Natural killer cell treated with Interleukin-12 subunit alpha and Interleukin-12 subunit beta and Interleukin-15 and Interleukin-18, amount 100 ng/mL, for 72 hours (primary cell): ENCODE measurements at places on chromosomes 1 and 21. TPM values are rescaled to one million over a fixed set of nuclear protein-coding genes. Genes with fewer than 3 reads are reported as not detected.
A peak's percentile ranks its signal among the peaks of the same experiment; 100 is the strongest.

DNA sequence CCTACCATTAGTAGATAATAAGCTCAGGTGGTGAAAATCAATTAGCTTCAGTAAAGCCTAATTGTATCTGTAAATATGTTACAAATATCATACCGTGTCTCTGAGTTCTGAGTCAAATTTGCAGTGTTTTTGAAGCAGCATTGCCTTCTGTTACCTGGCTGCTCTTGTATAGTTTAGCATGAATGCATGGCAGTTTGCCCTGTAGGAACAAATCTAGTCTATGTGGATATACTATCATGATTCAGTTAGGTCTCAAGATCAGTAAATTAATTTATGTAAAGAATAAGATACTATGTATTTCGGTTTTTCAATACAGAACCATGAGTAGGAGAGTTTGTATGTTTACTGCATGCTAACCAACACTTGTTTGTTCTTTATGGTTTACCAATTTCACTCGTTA lies 240.6 kb upstream of the C1orf105 start:
- no peak for DNase-seq
- no peak overlapping the region for H3K4me3 ChIP-seq
- H3K27ac ChIP-seq, result peak overlapping the region; percentile 99

DNA sequence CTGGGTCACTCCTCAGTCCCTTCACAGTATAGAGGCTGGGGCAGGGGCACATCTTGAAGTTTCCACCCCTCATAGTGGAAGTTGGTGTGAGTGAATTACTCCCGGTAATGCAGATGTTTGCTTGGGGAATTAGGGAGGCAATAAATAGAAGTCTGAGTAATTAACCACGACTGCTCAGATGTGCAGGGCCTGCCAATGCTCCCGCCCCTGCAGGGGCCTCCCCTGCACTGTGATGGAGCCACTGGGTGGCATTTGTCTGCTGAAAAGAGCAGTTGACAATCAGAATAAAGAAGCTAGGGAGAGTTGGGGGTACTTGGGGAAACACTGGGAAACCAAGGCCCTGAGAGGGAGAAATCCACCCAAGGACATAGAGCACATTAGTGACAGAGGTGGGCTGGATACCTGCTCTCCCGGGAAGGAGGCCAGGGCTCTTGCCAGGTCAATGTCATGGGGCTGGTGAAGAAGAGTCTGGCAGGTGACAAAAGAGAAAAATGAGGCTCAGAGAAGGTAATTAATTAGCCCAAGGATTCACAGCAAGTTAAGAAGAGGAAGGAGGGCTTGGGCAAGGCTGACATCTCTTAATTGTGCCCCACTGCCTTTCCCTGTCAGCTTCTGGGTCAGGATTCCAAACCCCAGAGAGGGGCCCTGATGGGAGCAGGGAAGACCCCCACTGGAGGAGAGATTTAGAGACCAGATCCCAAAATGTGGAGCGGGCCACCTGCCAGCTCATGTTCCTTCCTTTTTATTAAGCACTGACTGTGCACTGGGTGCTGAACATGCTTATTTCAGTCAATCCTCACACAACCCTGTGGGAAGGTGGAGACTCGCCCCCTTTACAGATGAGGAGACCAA lies 436.2 kb downstream of the MATN1 start:
- H3K27ac ChIP-seq, result no peak overlapping the region
- H3K36me3 ChIP-seq, result peaks cover 7% of the 10 kb centered on the region
- no peak overlapping the region for H3K4me3 ChIP-seq
- DNase-seq, result no peak
- H3K4me1 ChIP-seq, result peaks cover 24% of the 10 kb centered on the region
- H3K27me3 ChIP-seq, result peaks cover 12% of the 10 kb centered on the region

GRCh38 chr1:205967554-205968335 lies 24.5 kb upstream of the SLC26A9 start:
- H3K27ac ChIP-seq, result no peak overlapping the region
- H3K4me3 ChIP-seq, result no peak overlapping the region
- DNase-seq, result no peak
- H3K27me3 ChIP-seq, result peaks cover 2% of the 10 kb centered on the region

- H3K27ac ChIP-seq, result no peak overlapping the region
- no peaks in the 10 kb centered on the region for H3K36me3 ChIP-seq
- no peak for DNase-seq
- H3K4me3 ChIP-seq, result no peak overlapping the region
Observed at GRCh38 chr1:97986041-97987005, 65.5 kb upstream of the DPYD start.

DNA sequence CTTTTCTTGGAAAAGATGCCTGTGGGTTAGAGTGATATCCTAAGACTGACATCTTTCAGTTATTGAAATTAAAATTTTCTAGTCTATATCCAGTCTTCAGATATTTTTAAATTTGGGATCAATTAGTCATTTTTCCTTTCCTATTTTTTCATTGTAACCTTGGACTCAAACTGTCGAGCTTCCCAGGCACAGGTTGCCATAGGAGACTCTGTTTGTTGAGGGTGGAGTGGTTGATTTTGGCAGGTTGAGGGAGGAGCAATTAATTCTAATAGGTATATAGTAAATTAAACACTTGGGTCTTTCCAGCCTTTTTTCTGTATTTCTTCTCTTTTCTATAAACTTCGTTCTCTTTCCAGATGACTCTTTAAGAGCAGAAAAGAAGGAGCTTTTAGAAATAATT lies 326.8 kb downstream of the ASTN1 start:
- H3K36me3 ChIP-seq, result no peaks in the 10 kb centered on the region
- H3K27me3 ChIP-seq, result peaks cover 3% of the 10 kb centered on the region
- no peaks in the 10 kb centered on the region for H3K4me1 ChIP-seq
- no peak for DNase-seq
- no peak overlapping the region for H3K4me3 ChIP-seq
- H3K27ac ChIP-seq, result no peak overlapping the region

DNA sequence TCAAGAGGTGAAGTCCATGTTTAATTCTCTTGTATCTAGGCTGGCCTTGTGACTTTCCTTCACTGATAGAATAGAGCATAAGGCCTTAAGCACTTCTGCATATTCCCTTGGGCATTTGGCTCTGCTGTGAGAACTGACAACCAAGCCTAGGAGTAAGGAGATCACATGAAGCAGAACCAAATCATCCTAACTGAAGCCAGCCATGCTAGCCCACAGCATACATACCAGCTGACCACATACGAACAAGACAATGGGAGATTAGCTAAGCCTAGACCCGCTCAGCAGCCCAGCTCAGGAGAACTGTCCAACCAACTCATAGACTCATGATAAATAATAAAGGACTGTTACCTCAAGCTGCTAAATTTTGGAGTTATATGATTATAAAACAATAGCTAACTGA lies 114.6 kb upstream of the NEK7 start:
- peaks cover 5% of the 10 kb centered on the region for H3K36me3 ChIP-seq
- DNase-seq, result no peak
- no peaks in the 10 kb centered on the region for H3K4me1 ChIP-seq
- no peaks in the 10 kb centered on the region for H3K27me3 ChIP-seq
- H3K27ac ChIP-seq, result no peak overlapping the region

GRCh38 chr1:56508523-56508983 lies 70.8 kb downstream of the PLPP3 start:
- no peaks in the 10 kb centered on the region for H3K36me3 ChIP-seq
- DNase-seq, result no peak
- H3K4me3 ChIP-seq, result no peak overlapping the region
- H3K27ac ChIP-seq, result no peak overlapping the region
- H3K4me1 ChIP-seq, result no peaks in the 10 kb centered on the region

- H3K27me3 ChIP-seq, result peaks cover 6% of the 10 kb centered on the region
- DNase-seq, result no peak
- no peak overlapping the region for H3K4me3 ChIP-seq
- no peak overlapping the region for H3K27ac ChIP-seq
Observed at GRCh38 chr1:44500181-44501046, 95.4 kb downstream of the RNF220 start.

GRCh38 chr1:116165572-116165971 lies 54.4 kb downstream of the MAB21L3 start:
- no peak overlapping the region for H3K4me3 ChIP-seq
- H3K4me1 ChIP-seq, result peaks cover 12% of the 10 kb centered on the region
- H3K27ac ChIP-seq, result no peak overlapping the region
- no peaks in the 10 kb centered on the region for H3K27me3 ChIP-seq
- DNase-seq, result no peak
- H3K36me3 ChIP-seq, result no peaks in the 10 kb centered on the region

DNA sequence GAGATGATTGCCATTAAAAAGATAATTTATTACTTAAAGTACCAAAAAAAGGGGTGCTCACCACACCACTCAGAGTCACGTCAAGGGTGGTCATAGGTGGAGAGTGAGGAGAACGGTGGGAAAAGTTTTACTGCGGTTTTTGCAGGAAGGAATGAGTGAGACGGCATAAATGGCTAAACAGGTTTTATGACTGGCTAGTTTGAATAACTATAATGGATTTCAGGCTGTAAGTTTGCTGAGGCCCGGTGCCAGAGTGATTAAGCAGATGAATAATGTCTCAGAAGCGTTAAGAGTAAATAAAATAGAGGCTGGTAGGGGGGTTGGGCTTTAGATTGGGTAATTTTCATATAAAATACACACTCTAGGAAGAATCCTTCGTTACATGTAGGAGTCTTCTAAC lies 1337.8 kb downstream of the AMY1C start:
- no peak overlapping the region for H3K4me3 ChIP-seq
- no peak for DNase-seq
- no peaks in the 10 kb centered on the region for H3K27me3 ChIP-seq
- no peak overlapping the region for H3K27ac ChIP-seq
- H3K36me3 ChIP-seq, result no peaks in the 10 kb centered on the region

DNA sequence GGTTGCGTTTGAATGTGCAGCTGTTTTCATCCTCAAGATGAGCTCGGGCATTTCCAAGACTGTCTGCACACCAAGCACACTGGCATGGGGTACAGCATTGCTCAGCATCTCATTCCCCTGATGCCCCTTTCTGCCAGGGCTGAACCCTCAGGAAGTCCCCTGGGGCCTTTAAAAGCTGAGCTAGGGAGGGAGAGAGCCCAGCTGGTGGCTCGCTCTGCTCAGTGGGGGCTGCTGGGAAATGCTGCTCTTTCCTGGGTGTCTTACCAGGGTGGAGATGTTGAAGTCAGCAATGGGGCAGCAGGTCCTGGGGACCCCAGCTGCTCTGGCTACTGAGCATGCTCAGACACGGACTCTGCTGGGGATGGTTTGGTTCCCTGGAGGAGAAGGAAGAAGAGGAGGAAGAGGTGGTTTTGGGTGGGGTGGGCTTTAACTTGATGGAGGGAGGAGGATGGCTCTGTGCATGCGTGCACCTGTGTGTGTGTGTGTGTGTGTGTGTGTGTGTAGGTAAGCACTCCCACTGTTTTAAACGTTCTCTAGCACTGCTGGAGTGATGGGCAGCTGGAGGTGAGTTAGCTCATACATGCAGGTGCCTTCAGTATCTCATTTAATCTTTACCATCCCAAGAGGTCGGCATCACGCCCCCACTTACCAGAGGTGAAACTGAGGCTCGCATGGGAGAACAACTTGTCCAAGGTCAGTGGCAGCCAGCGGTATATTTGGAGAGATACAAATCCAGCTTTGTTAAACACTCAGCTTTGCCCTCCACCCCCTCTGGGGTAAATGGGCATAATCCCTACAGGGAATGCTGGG lies 40.9 kb downstream of the ACTL8 start:
- no peak for DNase-seq
- H3K36me3 ChIP-seq, result no peaks in the 10 kb centered on the region

GRCh38 chr1:3657096-3657475 lies 4.8 kb downstream of the TP73 start:
- H3K4me1 ChIP-seq, result no peaks in the 10 kb centered on the region
- no peaks in the 10 kb centered on the region for H3K36me3 ChIP-seq
- no peak for DNase-seq
- peaks cover 29% of the 10 kb centered on the region for H3K27me3 ChIP-seq

GRCh38 chr1:28091043-28091781 lies 2.8 kb upstream of the EYA3 start:
- H3K4me1 ChIP-seq, result peaks cover 30% of the 10 kb centered on the region
- H3K27me3 ChIP-seq, result peaks cover 2% of the 10 kb centered on the region
- no peaks in the 10 kb centered on the region for H3K36me3 ChIP-seq
- peak overlapping the region; percentile 68 for H3K27ac ChIP-seq

GRCh38 chr21:45802425-45802824 lies 158.9 kb downstream of the PCBP3 start:
- H3K27me3 ChIP-seq, result peaks cover 5% of the 10 kb centered on the region
- H3K27ac ChIP-seq, result no peak overlapping the region
- no peak overlapping the region for H3K4me3 ChIP-seq
- H3K36me3 ChIP-seq, result no peaks in the 10 kb centered on the region
- no peaks in the 10 kb centered on the region for H3K4me1 ChIP-seq

- H3K27ac ChIP-seq, result peak overlapping the region; percentile 88
- H3K36me3 ChIP-seq, result peaks cover 32% of the 10 kb centered on the region
- peak overlapping the region; percentile 82 for H3K4me3 ChIP-seq
Observed at GRCh38 chr1:226733876-226734275, 5.2 kb downstream of the ITPKB start.

GRCh38 chr1:218573925-218574324 lies 228.8 kb downstream of the TGFB2 start:
- DNase-seq, result no peak
- no peak overlapping the region for H3K27ac ChIP-seq
- no peaks in the 10 kb centered on the region for H3K27me3 ChIP-seq

DNA sequence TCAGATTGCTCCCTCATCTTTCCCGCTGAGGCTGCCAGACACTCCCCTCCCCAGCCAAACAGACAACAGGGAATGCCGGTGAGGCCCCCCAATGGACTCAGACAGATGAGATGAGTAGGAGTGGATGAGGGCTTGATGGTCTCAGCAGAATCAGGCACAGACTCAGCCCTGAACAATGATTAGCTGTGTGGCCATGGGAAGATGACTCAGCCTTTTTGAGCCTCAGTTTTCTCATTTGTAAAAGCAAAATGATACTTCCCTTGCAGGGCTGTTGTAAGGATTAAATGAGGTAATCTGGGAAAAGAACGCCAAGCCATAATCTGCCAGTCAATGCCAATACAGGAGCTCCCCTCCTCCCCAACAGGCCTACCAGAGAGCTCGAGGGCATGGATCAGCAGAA lies 12.4 kb downstream of the C1orf198 start:
- H3K4me3 ChIP-seq, result no peak overlapping the region
- no peaks in the 10 kb centered on the region for H3K27me3 ChIP-seq
- no peak for DNase-seq
- H3K36me3 ChIP-seq, result no peaks in the 10 kb centered on the region
- H3K4me1 ChIP-seq, result peaks cover 7% of the 10 kb centered on the region
- no peak overlapping the region for H3K27ac ChIP-seq

The ESRRG gene
- not detected for total RNA-seq

The UBL4B gene
- total RNA-seq, result not detected

The NFASC gene
- total RNA-seq, result 0.71 TPM
